ENCODE measurements at places on chromosomes 3 and 15.

DNA sequence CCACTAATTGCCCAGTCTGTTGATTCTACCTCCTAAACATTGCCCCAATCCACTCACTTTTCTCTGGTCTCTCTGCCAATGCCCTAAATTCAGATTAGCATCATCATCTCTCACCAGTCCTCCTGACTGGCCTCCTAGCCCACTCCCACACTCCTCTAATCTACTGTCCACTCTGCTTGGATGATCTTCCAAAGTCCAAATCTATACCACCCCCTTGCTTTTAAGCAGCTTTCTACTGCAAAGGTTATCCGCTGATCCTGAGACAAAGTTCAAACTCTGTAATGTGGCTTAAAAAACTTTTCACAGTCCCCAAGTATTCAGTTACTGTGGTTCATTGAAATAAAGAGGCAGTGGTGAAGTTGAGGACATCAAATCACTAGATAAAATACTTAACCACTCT, 37.6 kb downstream of the SNX4 start:
- no peak for DNase-seq
- no peaks in the 10 kb centered on the region for H3K36me3 ChIP-seq
- no peaks in the 10 kb centered on the region for H3K27me3 ChIP-seq
- no peak overlapping the region for H3K4me3 ChIP-seq
- H3K27ac ChIP-seq: no peak overlapping the region

DNA sequence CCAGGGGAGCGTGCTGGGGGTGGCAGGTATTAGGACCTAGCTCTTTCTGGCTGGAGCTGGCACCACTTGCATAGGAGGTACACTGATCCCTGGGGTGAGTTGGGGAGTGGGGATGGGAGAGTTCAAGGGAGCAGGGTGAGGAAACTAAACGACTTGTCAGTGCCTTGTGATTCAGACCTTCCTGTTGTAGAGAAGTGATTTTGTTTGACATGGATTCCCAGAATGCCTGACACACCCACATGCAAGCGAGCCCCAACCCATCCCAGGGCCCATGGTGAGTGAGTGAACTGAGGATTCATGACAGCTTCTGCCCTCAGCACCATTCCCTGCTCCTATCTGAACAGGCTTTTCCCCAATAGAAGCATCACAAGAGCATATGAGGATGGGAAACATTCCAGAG, 15.6 kb upstream of the UBE2Q2 start:
- no peak overlapping the region for H3K4me3 ChIP-seq
- no peak for DNase-seq
- 0 out of 2 replicates have a peak, but pooled peaks cover 9% of the 10 kb centered on the region for H3K4me1 ChIP-seq
- no peak overlapping the region for H3K27ac ChIP-seq
- H3K36me3 ChIP-seq: no peaks in the 10 kb centered on the region

- H3K27me3 ChIP-seq: no peaks in the 10 kb centered on the region
- H3K4me1 ChIP-seq: no peaks in the 10 kb centered on the region
Measured at GRCh38 chr3:29453284-29454001, 172.6 kb downstream of the RBMS3 start.

DNA sequence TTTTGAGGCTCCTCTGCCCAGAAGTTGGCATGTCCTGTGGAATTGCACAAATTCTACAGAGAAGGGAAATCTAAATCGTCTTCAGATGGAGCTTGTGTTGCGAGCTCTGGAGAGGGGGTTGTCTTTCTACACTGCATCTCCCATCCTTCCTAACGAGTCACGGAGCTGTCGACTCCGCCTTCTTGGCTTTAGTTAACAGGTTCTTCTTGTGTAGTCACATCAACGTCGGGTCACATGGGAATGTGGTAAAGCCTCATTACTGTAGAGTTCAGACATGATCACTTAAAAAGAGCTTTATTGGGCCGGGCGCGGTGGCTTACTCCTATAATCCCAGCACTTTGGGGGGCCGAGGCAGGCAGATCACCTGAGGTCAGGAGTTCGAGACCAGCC, 60.0 kb downstream of the DNASE1L3 start:
- H3K36me3 ChIP-seq: no peaks in the 10 kb centered on the region
- H3K4me1 ChIP-seq: no peaks in the 10 kb centered on the region
- H3K27ac ChIP-seq: no peak overlapping the region
- H3K27me3 ChIP-seq: no peaks in the 10 kb centered on the region
- no peak overlapping the region for H3K4me3 ChIP-seq

Data from MM.1S (cell line).